ENCODE measurements at places on chromosomes 6 and 20.

DNA sequence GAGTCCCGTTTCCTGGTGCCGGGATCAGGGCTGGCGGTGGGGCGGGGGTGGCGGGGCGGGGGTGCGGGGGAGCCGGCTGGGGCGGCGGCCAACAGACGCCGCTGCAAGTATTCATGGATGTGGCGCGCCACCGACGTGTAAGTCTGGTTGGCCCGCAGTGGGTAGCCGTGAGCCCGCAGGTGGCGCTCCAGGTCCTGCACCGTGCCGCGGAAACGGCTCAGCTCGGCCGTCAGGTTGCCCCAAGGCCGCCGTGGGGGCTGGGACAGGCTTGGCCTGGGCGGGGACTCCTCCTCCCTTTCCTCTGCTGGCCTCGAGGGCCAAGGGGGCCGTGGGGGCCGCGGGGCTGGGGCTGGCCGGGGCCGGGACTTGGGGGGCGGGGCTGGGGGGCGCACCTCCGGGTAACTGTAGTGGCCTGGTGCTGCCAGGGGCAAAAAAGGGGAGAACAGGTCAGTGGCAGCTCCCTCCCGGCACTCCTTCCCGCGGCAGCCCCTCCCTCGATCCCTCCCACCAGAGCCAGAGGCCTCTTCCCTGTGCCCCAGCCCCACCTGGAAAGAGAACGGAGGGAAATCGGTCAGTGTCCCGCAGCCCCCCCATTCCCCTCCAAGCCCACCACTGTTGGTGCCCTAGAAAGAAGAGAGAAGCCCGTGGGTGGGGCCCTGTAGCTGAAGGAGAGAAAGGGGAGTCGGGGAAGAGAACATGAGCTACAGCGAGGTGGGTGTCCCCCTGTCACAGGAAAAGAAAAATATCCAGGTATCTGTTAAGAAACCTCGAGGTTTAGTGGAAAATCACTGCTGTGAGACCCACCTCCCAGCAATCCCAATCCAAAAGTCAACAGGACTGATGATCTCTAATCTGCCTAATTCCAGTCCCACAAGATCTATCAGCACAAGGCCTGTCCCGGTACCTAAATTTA is 21.3 kb downstream of the TNXB start:
- DNase-seq: peak; percentile 71

GRCh38 chr20:37353285-37353849 is 7.4 kb downstream of the SRC start:
- DNase-seq: no peak

- no peak for DNase-seq
Measured at GRCh38 chr6:7707787-7708186, 18.1 kb upstream of the BMP6 start.

DNA sequence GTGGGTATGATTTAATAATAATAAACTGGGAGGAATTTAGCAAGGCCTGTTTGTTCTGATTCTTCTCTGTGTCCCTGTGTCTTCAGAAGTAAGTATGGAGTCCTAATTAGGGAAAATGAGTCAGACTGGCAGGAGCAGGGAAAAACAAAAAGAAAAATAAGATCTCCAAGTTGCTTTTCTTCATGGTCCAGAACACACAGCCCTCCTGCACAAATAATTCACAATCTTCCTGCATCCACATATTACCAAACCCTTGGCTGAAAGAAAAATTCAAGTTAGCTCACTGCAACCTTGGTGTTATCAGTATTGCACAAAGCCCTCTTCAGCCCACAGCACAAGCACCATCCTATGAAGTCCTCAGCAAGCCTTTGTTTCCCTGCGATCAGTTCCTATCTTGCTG is 142.0 kb upstream of the LAMA2 start:
- DNase-seq: no peak

- no peak for DNase-seq
Measured at GRCh38 chr6:24666097-24666640, 530 bp downstream of the TDP2 start.

DNA sequence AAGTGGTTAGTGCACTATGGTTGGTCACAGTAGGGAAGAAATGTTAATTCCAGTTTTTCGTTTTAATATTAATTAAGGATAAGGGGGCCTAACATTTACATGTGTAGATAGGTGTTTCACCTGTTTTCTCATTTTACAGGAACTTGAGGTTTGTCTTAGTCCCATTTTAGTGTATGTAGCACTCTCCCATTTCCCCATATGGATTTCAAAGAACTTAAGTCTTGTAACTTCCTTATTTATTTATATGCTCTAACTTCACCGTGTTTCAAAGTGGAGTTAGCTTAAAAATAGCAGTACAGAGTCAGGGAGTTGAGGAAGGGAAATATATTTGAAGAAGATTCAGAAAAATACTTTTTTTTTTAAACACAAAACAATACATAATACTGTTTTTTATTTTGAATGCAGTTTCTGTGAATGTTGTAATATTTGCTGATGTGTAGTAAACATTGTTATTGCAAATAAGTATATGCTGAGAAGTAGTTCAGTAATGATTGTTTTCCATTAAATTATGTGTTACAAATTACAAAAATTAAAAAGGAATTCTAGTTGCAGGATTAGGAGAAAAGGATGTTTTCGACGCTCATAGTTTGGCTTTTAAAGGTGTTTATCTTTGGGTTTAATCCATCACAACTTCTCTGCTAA is 3.5 kb downstream of the SCAF8 start:
- DNase-seq: no peak

GRCh38 chr6:3618642-3619041 is 132.9 kb downstream of the PXDC1 start:
- no peak for DNase-seq

DNA sequence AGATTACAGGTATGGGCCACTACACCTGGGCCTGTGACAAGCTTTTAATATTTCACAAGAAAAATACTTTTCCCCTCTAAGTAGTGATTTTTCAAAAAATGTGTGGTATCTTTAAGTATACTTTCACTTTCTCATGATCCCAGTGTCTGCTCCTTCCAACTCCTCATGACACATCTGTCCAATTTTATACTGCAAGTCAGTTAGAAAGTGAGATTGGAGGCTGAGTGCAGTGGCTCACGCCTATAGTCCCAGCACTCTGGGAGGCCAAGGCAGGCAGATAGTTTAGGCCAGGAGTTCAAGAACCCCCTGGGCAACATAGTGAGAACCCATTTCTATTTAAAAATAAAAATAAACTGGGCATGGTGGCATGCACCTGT is 20.2 kb downstream of the PIM1 start:
- DNase-seq: no peak

DNA sequence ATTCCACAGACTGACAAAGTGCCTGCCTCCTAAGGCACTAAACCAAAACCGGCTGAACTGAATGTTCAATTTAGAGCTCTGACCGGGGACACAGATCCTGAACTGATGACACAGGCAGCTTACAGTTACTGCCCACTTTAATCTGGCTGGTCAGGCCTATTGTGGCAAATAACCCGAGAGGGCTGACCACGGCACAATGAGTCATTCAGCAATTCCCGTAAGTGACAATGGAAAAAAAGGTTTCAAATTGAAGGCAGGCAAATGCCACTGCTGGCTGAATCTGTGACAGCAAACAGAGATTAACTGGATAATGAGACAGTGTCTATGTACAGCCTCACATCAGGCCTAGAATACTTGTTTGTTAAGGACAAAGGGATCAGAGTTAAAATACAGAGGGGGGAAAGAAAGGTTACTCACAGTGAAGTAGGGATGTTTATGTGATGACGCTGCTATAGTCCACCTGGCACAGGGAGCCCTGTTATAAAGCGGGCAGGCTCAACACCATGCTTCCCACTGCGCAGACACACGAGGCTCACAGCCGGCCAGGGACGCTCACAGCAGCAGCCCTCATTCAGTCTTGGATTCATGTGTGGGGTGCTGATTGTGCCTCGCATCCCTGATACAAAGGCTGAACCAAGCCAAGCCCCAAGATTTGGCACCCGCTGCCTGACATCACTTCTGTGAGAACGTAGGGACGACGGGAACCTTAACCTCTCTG is 54.4 kb downstream of the RTN4IP1 start:
- no peak for DNase-seq

DNA sequence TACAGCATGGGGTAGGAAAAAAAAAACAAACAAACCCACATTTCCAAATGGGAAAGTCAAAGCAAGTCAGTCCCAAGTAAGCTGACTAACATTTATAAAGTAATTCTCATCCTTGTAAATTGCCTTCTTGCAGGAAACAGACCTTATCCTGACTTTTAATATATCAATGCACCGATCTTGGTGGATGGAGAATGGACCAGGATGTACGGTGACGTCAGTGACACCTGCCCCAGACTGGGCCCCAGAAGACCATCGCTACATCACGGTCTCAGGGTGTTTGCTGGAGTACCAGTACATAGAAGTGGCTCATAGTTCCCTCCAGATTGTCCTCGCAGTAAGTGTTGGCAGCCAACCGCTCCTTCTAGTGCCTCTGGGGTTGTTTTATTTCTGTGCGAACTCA is 304.2 kb upstream of the RNF217 start:
- no peak for DNase-seq

DNA sequence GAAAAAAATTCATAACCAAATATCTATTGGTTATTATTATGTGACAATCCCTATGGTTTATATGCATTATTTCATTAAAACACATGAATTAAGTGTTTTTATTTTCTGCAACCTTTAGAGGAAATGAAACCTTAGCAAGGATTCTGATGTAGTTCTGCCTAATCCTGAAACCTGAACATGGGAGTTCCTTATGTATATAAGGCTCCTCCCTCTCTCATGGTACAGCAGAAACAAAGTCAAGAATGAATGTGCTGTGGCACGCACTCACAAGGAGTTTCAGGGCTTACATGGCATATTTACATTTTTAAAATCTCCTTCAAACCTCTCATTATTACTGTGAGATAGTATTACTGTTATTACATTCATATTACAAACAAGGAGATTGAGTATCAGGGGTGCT is 426.4 kb upstream of the CITED2 start:
- DNase-seq: no peak

DNA sequence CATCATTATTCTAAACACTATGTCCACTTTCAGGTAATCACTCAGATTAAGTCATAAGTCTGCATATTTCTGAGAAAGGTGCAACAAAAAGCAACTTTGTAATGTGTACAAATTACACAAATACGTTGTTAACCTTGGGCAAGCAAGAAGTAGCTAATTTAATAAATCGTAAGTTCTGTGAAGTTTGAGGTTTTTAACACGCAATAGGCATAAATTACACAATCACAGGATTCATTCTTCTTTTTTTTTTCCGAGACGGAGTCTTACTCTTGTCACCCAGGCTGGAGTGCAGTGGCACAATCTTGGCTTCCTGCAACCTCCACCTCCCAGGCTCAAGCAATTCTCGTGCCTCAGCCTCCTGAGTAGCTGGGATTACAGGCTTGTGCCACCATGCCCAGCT is 57.2 kb upstream of the F13A1 start:
- no peak for DNase-seq

DNA sequence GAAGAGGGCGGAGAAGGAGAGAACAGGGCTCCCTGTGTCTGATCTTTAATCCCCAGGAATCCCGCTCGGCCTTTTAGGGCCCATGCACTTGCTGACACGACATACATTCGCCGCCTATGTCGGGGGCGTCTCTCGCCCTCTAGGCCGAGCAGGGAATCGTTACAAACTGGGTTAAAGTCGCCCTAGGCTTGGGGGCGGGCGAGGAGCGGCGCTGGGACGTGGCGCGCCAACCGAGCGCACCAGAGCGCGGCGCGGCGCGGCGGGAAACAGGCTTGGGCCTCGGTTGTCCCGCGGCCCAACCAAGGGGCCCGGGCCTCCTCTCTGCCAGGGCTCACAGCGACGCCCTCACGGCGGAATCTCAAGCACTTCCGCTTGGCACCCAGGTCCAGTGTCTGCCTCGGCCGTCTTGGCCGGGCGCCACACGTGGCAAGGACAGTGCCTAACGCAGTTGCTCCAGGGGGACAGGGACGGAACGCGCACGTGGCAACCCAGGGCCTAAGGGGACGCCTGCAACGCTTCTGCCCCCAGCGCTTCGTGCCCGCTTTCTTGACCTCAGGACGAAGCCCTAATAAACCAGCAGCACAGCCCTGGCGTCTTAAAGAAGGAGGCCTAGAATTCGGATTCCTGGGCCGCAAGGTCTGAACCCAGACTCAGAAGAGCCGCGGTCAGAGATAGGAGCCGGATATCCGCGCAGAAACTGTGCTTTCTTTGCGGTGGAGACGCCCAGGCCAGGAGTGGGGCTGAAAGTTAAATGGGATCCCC is 71.5 kb downstream of the NCR2 start:
- DNase-seq: no peak

DNA sequence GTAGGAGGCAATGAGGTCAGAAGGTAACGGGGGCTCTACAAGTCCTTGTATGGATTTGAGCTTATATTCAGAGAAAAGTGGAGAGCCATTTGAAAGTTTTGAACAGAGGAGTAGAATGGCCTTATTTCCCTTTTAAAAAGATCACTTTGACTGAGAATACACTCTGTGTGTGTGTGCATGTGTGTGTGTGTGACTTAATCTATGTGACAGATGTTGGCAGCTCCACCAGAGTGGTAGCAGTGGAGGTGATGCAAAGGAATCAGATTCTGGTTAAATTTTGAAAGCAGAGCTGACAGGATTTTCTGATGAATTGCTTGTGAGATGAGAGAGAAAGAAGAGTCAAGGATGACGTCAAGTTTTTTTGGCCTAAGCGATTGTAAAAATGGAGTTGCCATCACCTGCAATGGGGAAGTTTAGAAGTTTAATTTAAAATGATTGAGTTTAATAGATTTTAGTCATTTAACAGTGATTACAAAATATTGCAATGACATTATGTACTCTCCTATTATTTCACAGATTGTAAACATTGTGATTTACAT is 172.2 kb upstream of the HEY2 start:
- DNase-seq: no peak

Data from stimulated activated CD4-positive, alpha-beta T cell treated with anti-CD3 and anti-CD28 coated beads, Interleukin-2, amount 100 ng/mL, for 24 hours (primary cell).